Activated naive CD4-positive, alpha-beta T cell treated with anti-CD3 and anti-CD28 coated beads for 36 hours (primary cell): ENCODE measurements at places on chromosomes 16 and 17. TPM values are rescaled to one million over a fixed set of nuclear protein-coding genes. Genes with fewer than 3 reads are reported as not detected.

The CPHXL2 gene
- total RNA-seq: not detected

The ADGRG1 gene
- 1.0 TPM for total RNA-seq

The CTRB1 gene
- not detected for total RNA-seq

The VKORC1 gene
- total RNA-seq: 43.4 TPM

The PRSS53 gene
- total RNA-seq: 4.1 TPM

The CASKIN1 gene
- total RNA-seq: 0.15 TPM

The TSNAXIP1 gene
- 0.50 TPM for total RNA-seq

The COL1A1 gene
- total RNA-seq: 0.95 TPM

The ALOXE3 gene
- not detected for total RNA-seq

The CPHXL gene
- total RNA-seq: not detected

The KRTAP4-3 gene
- not detected for total RNA-seq

The CCL15 gene
- not detected for total RNA-seq

The KRT13 gene
- total RNA-seq: not detected

The KAT7 gene
- 85.8 TPM for total RNA-seq

The ARHGAP23 gene
- 1.0 TPM for total RNA-seq

The FLOT2 gene
- 66.0 TPM for total RNA-seq

The GABARAPL2 gene
- total RNA-seq: 63.3 TPM

The SDR42E2 gene
- total RNA-seq: not detected

The HS3ST4 gene
- not detected for total RNA-seq

The ZSCAN10 gene
- 0.26 TPM for total RNA-seq

The VPS4A gene
- total RNA-seq: 34.3 TPM

The KRTAP4-4 gene
- not detected for total RNA-seq

The KCNH6 gene
- not detected for total RNA-seq

The TAC4 gene
- total RNA-seq: not detected

The IGF2BP1 gene
- 0.57 TPM for total RNA-seq

The FGF11 gene
- total RNA-seq: 1.3 TPM

The TBX2 gene
- not detected for total RNA-seq

The LPO gene
- not detected for total RNA-seq

The SEZ6L2 gene
- 0.30 TPM for total RNA-seq

The RILP gene
- total RNA-seq: 1.0 TPM

The PERCC1 gene
- 0.31 TPM for total RNA-seq
